Activated CD4-positive, alpha-beta T cell treated with anti-CD3 and anti-CD28 coated beads, Interleukin-2, Interleukin-4, amounts not matched to agents 100 ng/mL and 50 ng/mL, durations not matched to agents 16 hours and 8 hours (primary cell): ENCODE measurements at places on chromosomes 5 and 9.
A peak's percentile ranks its signal among the peaks of the same experiment; 100 is the strongest.

DNA sequence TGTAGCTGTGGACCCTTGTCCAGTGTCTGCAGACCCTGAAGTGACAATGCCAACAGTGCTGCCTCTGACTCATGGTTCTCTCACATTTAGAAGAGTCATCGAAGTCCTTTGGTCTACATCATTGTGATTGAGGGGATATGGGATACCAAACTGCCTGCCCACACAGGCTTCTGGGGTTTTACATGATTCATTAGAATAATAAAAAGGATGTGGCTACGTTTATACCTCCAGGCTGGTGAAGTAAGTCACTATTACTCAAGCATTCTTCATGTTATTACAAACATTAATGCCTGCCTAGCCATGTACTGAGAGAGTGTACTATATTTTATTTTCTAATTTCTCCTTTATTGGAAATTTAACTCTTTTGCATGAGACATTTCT, 365.7 kb downstream of the SPATA31D1 start:
- DNase-seq = no peak

- DNase-seq = no peak
These were observed 39.0 kb downstream of the FAM240B start for GRCh38 chr9:38680837-38681445.

DNA sequence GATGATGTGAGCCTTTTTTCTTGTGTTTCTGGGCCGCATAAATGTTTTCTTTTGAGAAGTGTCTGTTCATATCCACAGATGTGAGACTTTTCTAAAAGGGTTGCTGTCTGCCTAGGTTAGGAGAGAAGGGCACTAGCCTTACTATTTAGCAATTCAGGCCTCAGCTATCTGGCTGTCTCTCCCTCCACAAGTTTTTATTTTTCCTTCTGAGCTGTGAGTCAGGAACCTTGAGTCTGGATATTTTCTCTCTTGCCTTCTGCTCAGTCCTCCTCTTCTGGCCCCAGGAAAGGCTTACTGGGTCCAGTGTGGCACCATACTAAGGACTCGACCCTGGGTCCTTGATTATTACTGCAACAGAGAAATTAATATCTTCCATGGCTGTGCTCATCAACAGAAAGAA, 187.6 kb downstream of the CSNK1G3 start:
- DNase-seq = no peak

- DNase-seq = no peak
These were observed 133.7 kb downstream of the KIF4B start for GRCh38 chr5:155147222-155147621.

GRCh38 chr9:76588316-76588715, 129.3 kb downstream of the GCNT1 start:
- no peak for DNase-seq

DNA sequence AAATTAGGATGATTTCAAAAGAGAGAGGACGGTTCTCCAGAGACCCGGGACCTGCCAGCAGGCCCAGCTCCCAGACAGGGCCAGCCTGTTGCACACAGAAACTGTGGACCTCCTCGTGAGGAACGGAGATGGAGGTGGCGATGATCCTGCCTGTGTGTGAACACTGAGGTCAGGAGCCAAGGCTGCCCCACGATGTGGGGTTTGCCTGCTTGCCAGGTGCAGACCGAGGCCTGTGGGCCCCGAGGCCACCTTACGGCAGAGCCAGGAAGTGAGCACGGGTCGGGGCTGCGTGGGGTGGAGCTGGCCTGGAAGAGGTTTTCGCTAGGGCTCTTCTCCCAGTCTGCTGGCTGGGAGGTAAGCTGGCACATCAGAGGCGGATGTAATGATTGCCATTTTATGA, 4.3 kb downstream of the FAM163B start:
- no peak for DNase-seq

- no peak for DNase-seq
These were observed 643 bp downstream of the AK8 start for GRCh38 chr9:132877458-132877823.

DNA sequence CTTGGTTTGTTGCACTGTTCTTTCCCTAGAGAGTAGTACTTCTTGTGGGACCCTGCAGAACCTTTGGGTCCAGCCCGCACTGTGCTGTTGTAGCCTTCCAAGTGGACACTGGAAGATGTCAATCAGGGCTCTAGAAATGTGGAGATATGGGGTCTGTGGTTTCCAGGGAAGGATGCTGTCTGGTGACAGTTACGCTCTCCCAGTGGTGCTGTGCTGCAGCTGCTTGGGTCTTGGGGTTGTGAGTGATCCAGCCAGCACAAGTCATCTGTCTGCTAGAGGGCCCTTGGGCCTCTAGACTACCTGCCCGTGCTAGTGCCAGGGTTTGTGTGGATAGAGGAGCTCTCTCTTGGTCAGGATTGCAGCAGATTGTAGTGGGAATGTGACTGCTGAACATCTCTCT, 484.5 kb downstream of the DMAC1 start:
- no peak for DNase-seq

GRCh38 chr9:14052359-14052758, 261.6 kb downstream of the NFIB start:
- no peak for DNase-seq

DNA sequence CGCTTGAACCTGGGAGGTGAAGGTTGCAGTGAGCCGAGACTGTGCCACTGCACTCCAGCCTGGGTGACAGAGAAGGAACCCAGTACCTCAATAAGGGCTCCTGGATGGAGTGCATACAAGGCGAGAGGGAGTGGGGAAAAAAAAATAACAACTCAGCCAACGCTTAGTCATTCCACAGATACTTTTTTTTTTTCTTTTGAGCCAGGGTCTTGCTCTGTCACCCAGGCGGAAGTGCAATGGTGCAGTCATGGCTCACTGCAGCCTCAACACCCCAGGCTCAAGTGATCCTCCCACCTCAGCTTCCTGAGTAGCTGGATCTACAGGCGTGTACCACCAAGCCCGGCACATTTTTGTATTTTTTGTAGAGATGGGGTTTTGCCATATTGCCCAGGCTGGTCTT, 59.5 kb upstream of the GGTA1 start:
- DNase-seq = peak; percentile 5

DNA sequence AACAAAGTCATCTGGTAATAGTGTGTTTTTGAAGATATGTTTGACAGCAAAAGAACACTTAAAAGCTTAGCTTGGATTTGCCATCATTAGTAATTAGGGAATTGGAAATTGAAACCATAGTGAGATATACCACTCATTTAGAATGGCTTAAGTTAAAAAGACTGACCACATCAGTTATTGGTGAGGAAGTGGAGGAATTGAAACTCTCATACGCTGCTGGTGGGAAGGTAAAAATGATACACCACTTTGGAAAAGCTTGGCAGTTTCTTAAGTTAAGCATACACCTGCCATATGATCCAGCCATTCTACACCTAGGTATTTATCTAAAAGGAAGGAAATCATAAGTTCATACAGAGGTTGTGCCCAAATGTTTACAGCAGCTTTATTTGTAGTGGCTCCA, 213.2 kb downstream of the TRIO start:
- DNase-seq = no peak

GRCh38 chr5:33361781-33362180, 79.0 kb upstream of the TARS1 start:
- no peak for DNase-seq

DNA sequence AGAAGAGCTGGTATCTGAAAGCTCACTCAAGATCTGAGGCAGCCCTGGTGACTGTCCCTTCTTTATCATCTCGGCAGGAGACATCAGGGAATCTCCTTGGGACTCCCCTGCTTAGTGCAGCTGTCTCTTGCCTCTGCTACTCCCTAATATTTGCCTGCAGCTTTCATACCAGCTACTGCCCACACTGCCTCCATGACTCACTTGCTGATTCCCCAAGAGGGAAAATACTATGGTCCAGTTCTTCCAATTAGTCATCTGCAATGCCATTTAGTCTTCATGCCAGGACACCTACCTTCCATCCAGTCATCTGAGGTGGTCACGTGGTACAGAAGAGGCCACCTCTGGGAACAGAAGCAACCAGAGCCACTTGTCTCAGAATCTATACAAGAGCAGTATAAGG, 270.8 kb downstream of the NTRK2 start:
- no peak for DNase-seq
